AG09319 (cell line): ENCODE measurements at places on chromosomes 11 and 22.
A peak's percentile ranks its signal among the peaks of the same experiment; 100 is the strongest.

DNA sequence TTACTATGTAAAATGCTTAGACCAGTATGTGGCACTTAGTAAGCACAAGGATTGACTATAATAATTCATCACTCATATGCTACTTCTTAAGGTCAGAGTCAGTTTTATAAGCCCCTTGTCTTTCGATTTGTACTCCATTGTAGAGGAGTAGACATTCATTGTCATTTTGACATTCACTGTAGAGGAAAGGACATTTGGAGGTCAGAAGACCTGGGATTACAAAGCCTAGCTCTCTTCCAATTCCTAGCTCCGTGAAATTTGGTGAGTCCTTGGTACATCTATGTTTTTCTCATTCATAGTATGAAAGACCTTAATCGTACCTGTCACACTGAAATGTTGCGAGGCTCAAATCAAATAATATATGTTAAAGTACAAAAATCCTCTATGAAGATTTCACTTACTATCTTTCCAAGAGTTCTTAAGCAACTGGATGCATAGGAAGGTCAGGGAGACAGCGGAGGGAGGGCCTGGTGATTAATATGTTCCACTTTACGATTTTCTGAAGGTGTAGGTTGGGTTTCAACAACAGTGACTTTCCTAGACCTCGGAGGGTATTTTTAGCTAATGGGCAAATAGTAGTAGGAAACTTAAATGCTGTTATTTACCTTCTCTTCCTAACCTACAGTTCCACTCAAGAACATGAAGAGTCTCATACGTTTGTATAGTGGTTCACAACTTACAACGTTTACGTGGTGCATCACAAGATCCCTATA lies 1.4 kb upstream of the EMSY start:
- DNase-seq: no peak

DNA sequence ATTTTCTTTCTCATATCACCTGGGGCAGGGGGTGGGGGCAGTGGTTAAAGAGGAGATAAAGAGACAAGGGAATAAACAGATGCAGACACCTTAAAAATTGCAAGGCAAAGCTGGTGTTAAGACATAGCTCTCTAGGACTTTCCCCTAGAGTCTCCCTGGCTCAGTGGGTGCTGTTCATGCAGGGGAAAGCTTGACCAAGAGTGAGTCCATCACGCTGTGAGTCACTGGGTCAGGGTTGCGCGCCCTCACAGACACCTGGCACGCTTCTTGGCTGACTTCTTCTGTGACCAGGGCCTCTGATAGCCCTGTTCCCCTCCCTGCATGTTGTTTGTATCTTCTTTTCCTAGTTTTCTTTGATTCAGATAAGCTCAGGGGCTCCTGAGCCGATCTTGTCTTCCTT lies 31.9 kb downstream of the COMMD9 start:
- DNase-seq: no peak

DNA sequence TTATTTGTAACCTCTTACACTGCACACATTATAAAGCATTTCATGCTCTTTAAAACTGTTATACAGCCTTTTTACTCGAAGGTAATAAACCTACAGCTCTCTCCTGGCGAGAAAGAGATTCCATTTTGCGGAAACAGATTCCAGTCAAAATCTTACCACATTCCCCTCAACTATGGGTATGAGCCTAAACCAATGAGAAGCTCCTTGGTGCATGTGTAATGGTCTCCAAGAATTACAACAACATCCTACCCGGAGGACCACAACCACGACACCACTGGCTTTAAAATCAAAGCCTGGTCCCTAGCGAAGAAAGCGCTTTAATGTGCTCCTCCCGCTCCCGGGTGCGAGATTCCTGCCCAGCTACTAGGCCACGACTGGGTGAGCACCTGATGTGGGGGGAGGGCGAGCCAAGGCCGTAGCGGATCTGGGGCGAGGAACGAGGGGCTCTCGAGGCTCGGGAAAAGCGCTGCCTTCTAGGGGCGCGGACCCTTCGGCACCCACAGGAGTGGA lies 821 bp downstream of the CELF1 start:
- no peak for DNase-seq

- DNase-seq: no peak
Observed at GRCh38 chr11:87976009-87976408, 199.2 kb downstream of the RAB38 start.

DNA sequence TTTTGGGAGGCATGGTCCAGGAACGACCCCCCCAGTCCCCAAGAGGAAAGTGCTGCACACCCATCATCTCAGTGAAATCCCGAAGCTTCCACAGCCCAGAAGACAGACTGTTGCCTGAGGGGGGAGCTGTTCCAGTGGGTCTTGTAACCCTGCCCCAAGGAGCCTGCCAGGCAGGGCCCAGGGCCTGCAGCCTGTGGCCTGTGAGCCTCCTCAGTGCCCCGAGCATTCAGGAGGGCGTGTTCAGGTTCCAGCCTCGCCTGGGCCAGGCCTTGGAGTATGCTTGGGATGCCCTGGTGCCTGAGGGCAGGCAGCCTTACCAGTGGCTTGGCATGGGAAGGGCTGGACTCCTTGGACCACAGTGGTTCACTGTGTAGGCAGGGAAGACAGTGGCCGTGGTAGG lies 18.0 kb upstream of the CABP2 start:
- DNase-seq: no peak

DNA sequence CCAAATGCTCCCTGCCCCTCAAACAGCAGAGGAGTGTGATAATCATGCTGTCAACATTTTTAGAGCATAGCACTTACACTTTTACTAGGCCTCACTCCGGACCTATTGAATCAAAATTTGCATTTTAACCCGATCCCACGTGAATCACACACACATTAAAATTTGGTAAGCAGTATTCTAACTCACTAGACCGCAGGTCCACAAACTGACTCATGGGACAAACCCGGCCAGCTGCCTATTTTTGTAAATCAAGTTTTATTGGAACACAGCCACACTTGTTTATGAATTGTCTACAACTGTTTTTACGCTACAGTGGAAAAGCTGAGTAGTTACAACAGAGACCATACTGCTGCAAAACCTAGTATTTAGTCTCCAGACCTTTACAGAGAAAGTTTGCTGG lies 43.3 kb downstream of the SNX19 start:
- DNase-seq: peak; percentile 57

DNA sequence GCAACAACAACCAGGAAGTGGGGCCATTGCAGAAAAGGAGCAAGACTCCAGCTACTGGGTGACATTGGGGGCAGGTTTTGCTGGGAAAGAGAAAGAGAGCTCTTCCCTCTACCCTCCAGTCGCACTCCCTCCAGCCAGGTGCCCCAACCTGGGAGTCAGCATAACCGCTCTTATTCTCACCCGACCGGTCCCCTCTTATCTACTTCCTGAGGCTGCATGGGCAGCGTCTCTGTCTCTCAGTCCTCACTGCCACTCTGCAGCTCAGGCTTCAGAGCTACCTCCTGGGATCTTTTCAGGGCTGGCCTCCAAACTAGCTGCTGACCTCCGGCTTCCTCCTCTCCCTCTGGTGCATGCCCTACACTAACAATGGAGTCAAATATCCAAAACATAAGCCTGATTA lies 5.1 kb downstream of the ZNF70 start:
- DNase-seq: no peak

DNA sequence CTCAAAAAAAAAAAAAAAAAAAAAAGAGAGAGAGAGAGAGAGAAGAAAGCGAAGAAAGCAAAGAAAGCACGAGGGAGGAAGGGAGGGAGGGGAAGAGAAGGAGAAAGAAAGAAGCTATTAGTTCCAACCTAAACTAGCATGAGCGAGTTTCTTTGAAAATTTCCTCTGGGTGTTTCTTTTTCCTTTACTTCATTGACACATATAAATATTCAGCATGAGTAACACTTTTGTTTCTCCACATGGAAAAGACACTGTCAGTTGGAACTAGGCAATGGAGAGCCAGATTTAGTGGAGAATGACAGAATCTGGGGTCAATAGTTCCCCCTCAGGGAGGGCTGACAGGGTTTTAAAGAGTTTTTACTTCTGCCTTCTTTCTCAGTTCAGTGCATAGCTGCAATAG lies 257.4 kb downstream of the DDX10 start:
- no peak for DNase-seq

DNA sequence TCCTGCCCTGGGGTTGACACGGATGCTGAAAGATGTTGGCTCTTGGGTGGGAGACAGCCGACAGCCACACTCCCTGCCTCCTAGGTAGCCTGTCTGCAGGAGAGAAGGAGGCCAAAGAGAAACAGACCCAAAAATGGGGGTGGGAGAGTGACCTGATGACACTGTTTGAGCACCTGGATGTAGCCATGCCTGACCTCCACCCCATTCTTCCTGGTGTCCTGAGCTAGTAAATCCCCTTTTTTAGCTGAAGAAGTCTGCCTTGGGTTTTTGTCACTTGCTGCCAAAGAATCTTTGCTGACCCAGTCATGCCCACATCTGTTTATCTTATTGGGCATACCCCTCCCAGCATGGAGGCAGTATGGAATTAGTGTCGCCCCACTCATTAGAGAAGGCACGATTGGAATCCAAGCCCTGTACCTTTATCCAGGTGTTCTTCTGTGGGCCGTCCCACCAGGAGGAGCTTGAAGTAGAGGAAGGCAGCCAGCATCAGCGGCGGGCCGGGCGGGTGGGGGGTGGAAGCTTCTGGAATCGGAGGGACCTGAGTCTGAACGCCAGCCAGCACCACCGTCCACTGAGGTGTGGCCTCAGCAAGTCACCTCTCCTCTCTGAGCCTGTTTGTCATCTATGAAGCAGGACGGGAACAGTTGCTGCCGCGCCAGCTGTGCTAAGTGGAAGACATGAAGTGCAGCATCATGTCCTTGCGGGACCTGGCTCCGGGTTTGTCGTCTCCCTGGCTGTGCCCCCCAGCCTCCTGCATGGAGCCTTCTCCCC lies 37.8 kb downstream of the IGHMBP2 start:
- no peak for DNase-seq

- DNase-seq: no peak
Observed at GRCh38 chr11:102560555-102561011, 30.0 kb upstream of the MMP7 start.

DNA sequence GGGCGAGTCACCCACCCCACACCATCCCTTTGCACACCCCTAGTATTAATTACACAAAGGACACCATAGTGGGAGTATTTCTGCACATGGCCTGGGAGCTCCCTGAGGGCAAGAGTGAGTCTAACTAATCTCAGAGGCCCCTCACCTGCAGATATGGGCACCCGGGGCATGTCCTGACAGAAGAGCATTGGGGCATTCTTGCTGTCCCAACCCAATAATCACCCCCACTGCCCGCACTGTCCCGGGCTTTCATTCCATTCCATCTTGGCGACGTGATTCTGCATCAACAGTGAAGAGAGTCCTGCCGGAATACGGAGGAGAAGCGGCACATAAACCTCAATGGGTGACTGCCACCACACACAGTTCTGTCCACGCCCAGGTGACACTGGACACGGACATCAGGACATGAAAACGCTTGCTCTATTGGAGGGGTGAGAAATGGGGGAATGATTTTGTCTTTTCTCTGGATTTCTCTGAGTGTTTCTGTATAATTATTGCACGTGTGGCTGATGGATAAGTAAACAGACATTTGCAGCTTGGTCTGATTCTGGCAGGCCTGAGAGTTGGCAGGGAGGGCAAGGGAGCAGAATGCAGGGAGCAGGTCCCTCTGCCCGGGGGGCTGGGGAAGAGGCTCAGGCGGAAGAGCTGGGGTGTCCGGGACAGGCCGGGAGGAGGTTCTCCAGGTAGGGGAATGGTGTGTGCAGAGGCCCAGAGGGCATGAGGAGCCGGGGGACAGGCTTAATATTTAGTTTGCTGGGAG lies 38.2 kb downstream of the SCUBE1 start:
- no peak for DNase-seq

GRCh38 chr11:108007819-108008218 lies 879 bp upstream of the CUL5 start:
- DNase-seq: no peak
